ENCODE measurements at places on chromosomes 12 and 14.

DNA sequence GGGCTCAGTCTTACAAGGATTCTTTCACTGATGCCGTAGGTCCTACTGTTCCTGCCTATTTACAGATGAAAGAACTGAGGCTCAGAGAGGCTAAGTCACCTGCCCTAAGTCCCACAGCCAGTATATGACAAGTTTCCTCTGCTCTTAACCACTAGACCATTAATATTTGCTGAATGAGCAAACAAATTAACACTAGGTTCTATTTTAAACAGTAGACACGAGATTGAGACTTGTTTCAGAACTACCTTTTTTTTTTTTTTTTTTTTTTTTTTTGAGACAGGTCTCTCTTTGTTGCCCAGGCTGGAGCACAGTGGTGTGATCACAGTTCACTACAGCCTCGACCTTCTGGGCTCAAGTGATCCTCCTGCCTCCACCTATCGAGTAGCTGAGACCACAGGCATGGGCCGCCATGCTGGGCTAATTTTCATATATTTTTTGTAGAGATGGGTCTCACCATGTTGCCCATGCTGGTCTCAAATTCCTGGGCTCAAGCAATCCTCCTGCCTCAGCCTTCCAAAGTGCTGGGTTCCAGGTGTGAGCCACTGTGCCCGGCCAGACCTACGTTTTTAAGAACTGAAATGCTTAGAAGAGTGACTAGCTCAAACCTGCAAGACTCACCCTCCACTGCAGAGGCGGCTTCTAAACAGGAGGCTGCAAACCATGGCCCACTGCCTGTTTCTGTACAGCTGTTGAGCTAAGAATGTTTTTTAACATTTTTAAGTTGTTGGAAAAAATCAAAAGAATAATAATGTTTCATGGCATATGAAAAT is 12.9 kb downstream of the SYNE3 start:
- no peak for DNase-seq

GRCh38 chr14:75427126-75427481 is 718 bp upstream of the JDP2 start:
- DNase-seq = no peak

DNA sequence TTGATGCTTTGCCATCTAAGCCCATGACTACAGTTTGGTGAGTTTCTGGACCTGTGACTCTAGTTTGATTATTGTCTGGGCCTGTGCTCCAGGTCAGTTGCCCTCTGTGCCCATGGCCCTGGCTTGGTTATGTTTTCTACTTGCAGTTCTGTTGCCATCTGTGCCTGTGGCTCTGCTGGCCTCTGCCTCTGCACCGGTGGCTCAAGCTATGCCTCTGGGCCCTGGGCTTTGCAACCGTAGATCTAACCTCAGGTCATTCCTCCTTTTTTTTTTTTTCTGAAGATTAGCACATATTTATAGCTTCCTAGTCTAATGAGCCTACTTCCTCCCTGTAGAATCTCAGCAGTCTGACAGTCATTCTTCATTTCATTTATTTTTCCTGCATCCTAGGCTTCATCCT is 161.2 kb downstream of the CCDC91 start:
- DNase-seq = no peak

DNA sequence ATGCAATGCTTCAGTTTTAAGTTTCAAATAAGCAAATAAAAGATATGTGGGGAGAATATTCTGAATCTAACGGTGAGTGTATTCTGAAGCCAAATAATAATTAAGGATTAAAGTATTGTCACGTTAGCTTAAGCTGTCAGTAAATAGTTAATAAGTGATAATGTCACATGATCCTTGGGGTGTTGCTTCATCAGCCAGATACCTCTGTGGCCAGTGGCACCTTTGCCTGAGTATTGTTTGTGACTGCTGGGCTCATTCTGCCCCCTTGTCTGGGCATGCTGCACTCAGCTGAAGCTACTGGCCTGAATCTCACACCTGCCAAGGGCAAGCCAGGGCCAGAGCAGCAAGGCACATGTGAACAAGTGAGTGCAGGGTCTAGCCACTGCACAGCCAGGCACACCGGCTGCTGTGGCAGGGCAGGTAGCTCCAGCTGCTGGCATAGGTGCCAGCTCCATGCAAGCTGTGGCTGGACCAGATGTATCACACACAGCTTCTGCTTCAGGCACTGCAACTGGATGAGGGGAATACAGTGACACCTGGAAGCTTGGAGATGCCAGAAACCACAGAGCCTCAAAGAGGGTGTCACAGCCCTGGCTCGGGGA is 739.7 kb downstream of the SLC6A15 start:
- DNase-seq = no peak

- DNase-seq = peak; percentile 84
Measured at GRCh38 chr12:26122681-26123481, 2.0 kb downstream of the BHLHE41 start.

GRCh38 chr12:42180990-42181596 is 36.4 kb upstream of the GXYLT1 start:
- no peak for DNase-seq

GRCh38 chr12:19826980-19827550 is 387.8 kb downstream of the AEBP2 start:
- DNase-seq = no peak

- DNase-seq = no peak
Measured at GRCh38 chr14:87309557-87309956, 683.4 kb downstream of the GALC start.

GRCh38 chr14:20400965-20401593 is 12.2 kb downstream of the TEP1 start:
- peak; percentile 11 for DNase-seq

- no peak for DNase-seq
Measured at GRCh38 chr12:83971781-83972180, 940.8 kb downstream of the SLC6A15 start.

DNA sequence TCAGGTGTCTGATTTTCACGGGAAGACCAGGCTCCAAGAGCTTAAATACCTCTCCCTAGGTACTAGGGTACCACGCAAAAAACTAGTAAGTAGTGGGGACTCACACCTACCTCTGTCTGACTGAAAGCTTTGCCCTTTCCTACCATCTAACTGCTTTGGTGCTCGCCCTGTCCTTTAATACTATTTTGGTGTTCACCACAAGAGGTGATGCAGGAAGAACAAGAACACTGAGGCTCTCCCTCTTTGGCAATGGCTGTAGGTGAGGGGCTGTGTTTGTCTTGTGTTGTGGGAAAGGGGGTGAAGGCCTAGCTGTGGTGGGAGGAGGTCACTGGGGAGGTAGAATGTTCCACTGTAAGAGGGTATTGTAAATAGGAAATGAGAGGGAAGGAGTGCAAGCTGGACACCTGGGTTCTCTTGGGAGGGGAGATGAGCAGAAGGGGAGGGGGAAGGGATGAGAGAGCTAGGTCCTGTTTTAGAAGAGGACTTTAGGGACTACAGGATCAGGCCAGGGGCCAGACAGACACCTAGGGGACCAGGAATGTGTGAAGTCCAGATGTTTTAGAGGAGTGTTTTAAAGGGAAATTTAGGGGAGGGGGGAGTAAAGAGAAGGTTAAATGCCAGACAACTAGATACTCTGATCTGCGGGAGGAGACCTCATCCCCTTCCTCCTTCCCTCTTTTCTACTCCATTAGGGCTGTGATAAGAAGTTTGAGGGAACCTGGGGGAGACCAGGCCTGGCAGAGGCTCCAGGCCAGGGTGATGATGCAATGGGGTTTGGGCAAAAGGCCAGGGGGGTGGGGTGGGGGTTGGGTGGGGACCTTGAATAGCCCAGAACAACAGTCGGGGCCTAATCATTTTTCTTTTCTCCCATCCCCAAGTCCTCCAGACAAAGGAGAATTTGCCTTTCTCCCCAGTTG is 2.1 kb downstream of the ITGA5 start:
- DNase-seq = no peak

GRCh38 chr12:2959505-2960389 is 550 bp downstream of the TEAD4 start:
- peak; percentile 90 for DNase-seq

- peak; percentile 93 for DNase-seq
Measured at GRCh38 chr12:124680863-124681778, 113.7 kb upstream of the NCOR2 start.

GRCh38 chr12:19245666-19246065 is 116.1 kb downstream of the PLEKHA5 start:
- DNase-seq = no peak

DNA sequence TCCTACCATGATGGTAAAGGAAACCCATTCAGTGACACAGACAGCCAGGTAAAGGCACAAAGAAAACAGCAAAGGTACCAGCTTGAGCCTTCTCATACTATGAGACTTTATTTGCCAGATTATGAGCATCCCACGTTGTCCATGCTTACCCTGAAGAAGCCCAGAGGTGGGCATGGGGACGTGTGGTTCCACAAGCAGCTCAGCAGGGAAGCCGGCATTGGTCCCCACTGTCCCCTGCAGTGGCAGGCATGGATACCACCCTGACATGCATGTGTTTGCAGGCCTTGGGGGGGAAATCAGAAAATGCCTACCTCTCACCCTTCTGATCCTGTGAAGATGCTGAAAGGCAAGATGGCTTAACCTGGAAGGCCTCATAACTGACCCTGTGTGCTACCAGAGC is 183.1 kb downstream of the PIWIL1 start:
- no peak for DNase-seq

- DNase-seq = peak; percentile 7
Measured at GRCh38 chr14:93319958-93320357, 12.9 kb downstream of the BTBD7 start.

GRCh38 chr12:106211973-106212372 is 35.8 kb downstream of the CKAP4 start:
- DNase-seq = no peak

DNA sequence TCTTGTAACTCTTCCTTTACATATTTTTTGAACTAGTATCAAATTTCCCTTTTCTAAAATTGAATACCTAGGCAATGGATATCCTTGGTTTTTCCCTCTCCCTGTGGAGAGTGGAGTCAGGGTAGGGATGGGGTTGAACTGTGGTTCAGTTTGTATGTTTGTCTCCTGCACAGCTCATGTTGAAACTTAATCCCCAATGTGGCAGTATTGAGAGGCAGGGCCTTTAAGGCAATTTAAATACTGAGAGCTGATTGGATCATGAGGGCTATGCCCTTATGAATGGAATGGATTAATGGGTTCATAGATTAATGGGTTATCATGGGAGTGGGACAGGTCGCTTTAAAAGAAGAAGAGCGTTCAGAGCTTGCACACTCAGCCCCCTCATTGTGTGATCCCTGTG is 127.2 kb upstream of the RGS6 start:
- no peak for DNase-seq

DNA sequence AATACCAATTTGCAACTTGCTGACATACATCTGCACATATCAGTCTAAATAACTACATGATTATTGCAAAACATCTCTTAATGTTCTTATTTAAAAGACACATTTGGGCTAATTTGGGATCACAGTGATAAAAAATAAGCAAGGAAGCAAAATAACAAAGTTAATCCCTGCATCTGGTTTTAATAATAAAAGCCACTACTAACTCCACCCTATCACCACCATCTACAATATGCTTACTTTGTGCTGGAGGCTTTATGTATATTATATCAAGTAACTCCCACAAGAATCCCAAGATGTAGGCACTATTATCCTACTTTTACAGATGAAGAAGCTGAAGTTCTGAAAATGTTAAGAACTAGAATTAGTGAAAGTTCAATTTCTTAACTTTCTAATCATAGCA is 45.7 kb downstream of the TAOK3 start:
- no peak for DNase-seq

- DNase-seq = no peak
Measured at GRCh38 chr14:67759916-67760315, 56.5 kb downstream of the ZFYVE26 start.

- no peak for DNase-seq
Measured at GRCh38 chr12:71565535-71565934, 98.1 kb downstream of the ZFC3H1 start.

DNA sequence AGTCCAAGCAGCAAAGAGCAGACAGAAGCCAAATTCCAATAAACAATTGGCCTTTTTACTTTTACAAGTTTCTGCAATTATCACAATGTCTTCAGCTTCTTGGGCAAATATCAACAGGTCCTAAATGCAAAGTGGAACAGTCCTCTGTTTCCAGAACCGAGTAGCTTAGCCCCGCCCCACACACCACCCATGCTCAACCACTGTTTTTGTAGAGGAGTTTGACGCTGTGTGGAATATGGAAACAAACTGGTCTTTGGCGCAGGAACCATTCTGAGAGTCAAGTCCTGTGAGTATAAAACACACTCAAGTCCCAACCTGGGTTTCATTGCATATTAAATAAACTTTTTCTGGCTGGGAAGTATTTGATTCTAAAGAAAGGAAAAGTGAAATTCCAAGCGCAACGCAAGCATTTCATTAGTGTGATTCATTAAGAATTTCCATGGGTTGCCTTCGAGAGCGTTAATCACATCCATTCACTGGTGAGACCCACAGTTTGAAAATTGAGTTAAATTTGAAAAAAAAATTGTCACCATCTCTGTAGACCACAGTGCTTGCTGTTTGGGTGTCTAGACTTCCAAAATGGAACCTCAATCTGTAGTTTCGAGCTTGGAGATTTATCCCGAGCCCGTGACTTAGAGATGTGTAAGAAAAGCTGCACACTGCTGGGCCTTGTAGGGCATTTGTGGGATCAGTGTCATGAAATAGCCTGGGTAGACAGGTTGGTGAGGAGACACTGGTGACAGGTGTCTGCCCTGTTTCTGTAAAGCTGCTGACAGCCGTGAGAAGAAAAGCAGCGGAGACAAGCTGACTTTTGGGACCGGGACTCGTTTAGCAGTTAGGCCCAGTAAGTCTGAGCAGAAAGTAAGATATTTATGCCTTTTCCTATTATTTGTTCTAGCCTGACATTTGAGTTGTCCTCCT is 96.1 kb downstream of the DAD1 start:
- no peak for DNase-seq

DNA sequence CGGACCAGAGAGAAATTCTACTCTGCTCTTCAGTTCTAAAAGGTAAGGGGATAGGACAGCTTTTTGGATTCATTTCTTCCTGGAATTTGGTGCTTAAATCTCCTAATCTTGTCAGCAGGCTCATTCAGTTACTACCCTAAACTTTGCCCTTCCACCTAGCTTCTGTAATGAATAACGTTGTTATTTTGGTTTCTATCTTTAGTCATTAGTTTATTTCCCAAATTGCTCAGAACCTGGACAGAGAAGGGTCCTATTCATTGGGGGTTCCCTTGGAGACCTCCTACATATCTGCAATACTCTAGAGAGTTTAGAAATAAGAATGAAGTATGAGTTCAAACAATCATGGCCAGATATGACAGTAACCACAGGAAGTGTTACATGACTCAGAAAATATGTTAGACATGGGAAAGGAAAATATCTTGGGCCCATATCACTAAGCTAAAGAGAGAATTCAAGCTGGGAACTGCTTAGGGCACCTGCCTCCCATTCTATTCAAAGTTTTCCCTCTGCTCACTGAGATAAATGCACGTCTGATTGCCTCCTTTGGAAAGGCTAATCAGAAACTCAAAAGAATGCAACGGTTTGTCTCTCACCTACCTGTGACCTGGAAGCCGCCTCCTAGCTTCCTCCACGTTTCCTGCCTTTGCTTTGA is 87.9 kb downstream of the GAS2L3 start:
- DNase-seq = peak; percentile 22

DNA sequence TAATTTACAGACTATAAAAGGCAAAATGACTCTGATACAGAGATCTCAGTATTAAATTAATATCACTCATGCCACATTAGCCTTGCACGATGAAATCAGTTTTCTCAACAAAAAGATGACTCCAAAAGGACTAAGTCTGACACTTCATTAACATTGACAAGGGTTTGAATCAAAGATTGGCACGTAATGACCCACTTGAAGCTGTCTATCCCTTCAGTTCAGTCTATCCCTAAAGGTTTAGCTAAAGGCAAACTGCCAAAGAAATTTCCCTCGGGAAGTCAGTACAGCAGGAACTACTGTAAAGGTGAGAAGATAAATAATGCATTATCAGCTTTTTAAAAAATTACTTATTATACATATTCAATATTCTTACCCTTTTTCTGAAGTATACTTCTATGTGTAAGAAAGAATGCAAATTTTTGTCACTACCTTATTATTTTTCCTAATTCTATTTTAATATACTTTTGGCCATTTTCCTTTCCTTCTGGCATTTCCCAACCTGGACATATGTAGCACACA is 127.1 kb downstream of the NELL2 start:
- no peak for DNase-seq
